Smooth muscle cell of the umbilical artery (primary cell): ENCODE measurements at places on chromosomes 4 and X. TPM values are rescaled to one million over a fixed set of nuclear protein-coding genes. Genes with fewer than 3 reads are reported as not detected.

Gene GC
- total RNA-seq = not detected in 2 replicates

Gene PARM1
- total RNA-seq = 0.23 and 0.89 TPM in 2 replicates

Gene MAGEA2
- total RNA-seq = not detected in 2 replicates

Gene MAGEB2
- not detected in 2 replicates for total RNA-seq

Gene CITED1
- 0.23 TPM in 1 of 2 replicates, not detected in the other for total RNA-seq

Gene FGF16
- 0.30 TPM in 1 of 2 replicates, not detected in the other for total RNA-seq

Gene PRRG3
- total RNA-seq = not detected in 2 replicates

Gene HELT
- total RNA-seq = not detected in 2 replicates
